ENCODE measurements at places on chromosomes 2 and 18.

DNA sequence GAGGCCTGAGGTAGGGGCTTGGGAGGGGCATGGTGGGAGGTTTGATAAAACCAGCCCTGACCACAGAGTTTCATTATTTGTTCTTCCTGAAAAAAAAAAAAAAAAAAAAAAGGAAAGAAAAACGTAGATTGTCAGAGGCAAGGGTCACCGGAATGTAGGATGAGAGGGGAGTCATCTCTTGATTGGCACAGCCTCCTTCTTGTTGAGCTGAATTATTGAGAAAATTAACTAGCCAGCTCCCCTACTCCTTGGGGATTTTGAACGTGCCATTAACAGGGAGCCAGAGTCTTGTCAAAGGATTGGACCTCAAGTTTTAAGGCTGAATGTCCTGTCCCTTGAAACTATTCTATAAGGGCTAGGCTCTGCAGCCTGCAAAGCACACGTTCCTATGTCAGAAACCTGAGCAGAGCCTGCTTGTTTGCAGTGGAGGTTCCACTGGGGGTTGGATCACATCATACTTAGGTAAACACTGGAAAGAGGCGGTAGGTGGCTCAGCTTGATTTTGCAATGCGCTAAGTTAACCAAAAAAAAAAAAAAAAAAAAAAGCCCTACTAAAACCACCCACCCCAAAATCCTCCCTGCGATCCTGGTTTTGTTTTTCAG lies 2.3 kb downstream of the INHBB start:
- DNase-seq = no peak

GRCh38 chr2:39837856-39838453 lies 58.9 kb upstream of the THUMPD2 start:
- DNase-seq = no peak

GRCh38 chr2:43636621-43637020 lies 439 bp upstream of the PLEKHH2 start:
- no peak for DNase-seq

GRCh38 chr18:70432804-70433400 lies 144.1 kb downstream of the SOCS6 start:
- DNase-seq = no peak

GRCh38 chr2:232230560-232230959 lies 148.0 kb upstream of the ALPP start:
- no peak for DNase-seq
